ENCODE measurements at places on chromosomes 6 and 20.

DNA sequence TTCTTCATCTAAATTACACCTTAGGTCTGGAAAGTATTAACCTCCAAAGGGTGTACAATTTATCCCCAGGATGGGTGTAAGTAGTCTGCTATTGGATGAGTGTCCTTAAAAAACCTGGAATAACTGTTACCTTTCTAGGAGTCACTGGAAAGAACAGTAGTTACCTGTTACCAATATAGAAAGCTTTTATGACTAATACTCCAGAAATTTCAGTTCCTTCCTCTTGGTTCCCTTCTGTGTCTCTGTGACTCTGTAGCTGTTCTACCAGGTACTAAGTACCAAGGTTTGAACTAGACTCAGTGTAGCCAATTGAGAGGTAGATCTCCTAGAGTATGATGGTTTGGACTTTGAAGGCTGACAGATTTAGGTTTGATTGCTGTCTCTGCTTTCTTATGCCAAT, 47.0 kb upstream of the TBX18 start:
- H3K27me3 ChIP-seq: no peaks in the 10 kb centered on the region
- no peaks in the 10 kb centered on the region for H3K36me3 ChIP-seq
- H3K4me1 ChIP-seq: no peaks in the 10 kb centered on the region
- no peak overlapping the region for H3K4me3 ChIP-seq

DNA sequence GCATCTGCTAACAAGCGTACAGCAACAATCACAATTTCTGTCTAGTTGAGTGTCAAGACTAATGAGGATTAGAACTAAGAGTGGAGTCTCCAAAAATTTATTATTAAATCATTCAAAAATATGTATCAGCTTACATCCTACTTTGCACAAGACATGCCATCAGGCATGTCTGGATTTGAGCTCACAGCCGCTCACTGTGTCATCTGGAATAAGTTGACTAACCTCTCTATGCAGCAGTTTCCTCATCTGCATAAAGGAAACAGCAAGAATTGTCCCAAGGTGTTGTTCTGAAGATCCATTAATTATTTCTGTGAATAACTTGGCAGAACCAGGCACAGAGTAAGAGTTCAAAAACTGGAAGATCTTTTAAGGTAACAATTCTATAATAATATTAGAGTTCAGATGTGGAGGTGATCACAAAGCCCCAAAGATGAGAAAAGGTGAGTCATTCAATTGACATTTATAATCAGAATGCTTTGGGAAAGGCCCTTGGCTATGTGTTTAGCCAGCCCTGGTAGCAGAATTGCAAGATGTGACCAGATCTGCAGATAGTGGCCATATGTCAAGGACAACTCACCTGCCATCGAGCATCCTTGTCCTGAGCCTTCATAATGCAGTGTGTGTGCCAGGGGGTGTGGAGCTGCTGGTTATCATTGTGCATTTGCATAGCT, 264.0 kb downstream of the FOXA2 start:
- peaks cover 4% of the 10 kb centered on the region for H3K27me3 ChIP-seq
- H3K27ac ChIP-seq: no peak overlapping the region
- H3K4me1 ChIP-seq: no peaks in the 10 kb centered on the region
- H3K36me3 ChIP-seq: no peaks in the 10 kb centered on the region
- no peak overlapping the region for H3K4me3 ChIP-seq

DNA sequence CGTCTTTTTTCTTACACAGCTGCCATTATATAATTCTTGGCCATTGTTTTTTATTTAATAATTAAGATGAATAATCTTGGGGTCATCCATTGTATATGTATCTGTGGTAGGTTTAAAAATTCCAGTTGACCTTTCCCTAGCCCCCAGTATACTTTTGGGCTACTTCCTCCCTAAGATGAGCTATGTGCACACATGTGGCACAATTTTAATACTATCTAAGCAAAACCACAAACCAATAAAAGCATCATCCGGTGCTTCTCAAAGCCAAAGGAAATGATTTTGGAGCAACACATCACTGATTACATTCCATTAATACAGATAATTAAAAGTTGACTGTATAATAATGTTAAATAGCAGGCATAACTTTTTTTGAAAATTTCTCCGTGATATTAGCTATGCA, 161.2 kb downstream of the ATXN1 start:
- H3K4me1 ChIP-seq: peaks cover 50% of the 10 kb centered on the region
- H3K4me3 ChIP-seq: no peak overlapping the region
- H3K36me3 ChIP-seq: peaks cover 34% of the 10 kb centered on the region
- H3K27me3 ChIP-seq: no peaks in the 10 kb centered on the region

GRCh38 chr6:162525181-162525580, 202.4 kb downstream of the PRKN start:
- no peak overlapping the region for H3K4me3 ChIP-seq
- H3K27me3 ChIP-seq: no peaks in the 10 kb centered on the region
- H3K27ac ChIP-seq: no peak overlapping the region
- no peak for DNase-seq
- H3K36me3 ChIP-seq: no peaks in the 10 kb centered on the region
